ENCODE measurements at places on chromosomes 3 and 15.

GRCh38 chr3:166013073-166013679 lies 176.0 kb upstream of the BCHE start:
- DNase-seq: no peak

DNA sequence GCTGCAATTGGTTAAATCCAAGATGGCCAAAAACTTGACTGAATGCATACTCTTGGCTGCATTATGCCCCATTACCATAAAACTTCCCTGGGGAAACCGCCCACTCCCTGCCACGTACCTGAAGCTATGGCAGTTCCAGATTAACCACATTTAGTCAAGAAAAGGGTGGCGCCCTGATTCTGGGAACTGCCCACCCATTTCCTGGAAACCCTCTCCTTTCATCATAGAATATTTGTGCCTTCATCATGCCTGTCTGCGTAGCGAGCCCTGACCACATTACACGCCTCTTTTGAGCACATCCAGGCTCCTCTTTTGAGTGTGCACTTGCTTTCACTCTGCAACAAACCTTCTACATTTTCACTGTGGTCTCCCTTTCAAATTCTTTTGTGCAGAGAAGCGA lies 5.2 kb downstream of the LINS1 start:
- peak; percentile 6 for DNase-seq

GRCh38 chr3:182201456-182202168 lies 489.9 kb downstream of the SOX2 start:
- DNase-seq: no peak

DNA sequence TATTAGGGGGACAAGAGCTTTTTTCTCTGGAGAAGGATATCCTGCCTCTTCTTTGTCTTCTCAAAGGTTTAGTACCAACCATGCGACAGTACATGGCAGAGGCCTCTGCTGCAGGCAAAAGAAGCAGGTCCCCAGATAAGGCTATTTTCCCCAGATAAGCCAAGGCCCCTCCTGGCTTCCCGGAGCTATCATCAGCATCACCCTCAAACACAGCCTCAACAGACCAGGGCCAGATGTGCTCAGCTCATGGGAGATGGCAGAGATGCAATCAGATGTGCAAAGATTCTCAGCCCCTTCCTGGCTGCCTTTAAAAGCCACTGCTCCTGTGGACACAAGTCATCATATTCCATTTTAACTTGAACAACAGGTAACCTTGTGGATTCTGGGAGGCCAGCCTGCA lies 49.0 kb downstream of the NTRK3 start:
- DNase-seq: no peak

- no peak for DNase-seq
These were observed 23.4 kb upstream of the MAP4 start for GRCh38 chr3:48039487-48040190.

- no peak for DNase-seq
These were observed 230.9 kb upstream of the EIF1B start for GRCh38 chr3:40078590-40078989.

GRCh38 chr3:9448643-9449042 lies 51.2 kb downstream of the SETD5 start:
- DNase-seq: no peak

DNA sequence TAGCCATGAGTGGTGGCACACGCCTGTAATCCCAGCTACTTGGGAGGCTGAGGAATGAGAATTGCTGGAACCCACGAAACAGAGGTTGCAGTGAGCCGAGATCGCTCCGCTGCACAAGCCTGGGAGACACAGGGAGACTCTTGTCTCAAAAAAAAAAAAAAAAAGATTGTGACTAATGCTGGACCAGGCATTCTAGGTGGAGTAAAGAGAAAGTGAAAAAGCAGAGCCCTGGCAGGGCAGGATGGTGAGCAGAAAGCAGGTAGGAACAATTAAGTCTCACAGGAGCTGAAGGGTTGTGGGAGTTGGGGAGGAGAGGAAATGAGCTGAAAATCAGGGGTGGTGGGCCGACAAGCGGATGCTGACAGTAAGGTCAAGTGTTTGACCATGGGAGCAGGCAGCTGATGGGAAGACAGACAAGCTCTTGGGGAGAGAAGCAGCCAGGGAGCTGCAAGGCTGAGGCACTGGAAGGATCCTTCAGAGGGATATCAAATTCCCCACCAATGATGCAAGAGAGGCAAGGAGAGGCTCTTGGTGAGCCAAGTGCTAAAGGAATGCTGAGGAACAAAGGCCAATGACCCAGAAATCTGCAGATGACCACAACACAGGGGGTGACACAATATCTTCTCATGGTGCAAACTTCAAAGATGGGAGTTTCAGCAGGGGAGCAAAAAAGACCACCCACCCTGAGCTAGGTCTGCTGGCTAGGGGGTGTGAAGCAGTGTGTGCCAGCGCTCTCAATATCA lies 251.1 kb downstream of the ULK4 start:
- no peak for DNase-seq

- DNase-seq: no peak
These were observed 315.2 kb downstream of the RORA start for GRCh38 chr15:60913900-60914299.

GRCh38 chr15:101647251-101647650 lies 4.9 kb downstream of the TM2D3 start:
- DNase-seq: no peak

- DNase-seq: no peak
These were observed 29.5 kb downstream of the GALNT15 start for GRCh38 chr3:16203671-16204629.

- DNase-seq: no peak
These were observed 72.8 kb upstream of the MYZAP start for GRCh38 chr15:57518779-57519405.

Data from GM12892 (cell line).